GM12891 (cell line): ENCODE measurements at places on chromosomes 5 and 9.

GRCh38 chr9:71609448-71609830 lies 158.9 kb downstream of the CEMIP2 start:
- no peak for DNase-seq

DNA sequence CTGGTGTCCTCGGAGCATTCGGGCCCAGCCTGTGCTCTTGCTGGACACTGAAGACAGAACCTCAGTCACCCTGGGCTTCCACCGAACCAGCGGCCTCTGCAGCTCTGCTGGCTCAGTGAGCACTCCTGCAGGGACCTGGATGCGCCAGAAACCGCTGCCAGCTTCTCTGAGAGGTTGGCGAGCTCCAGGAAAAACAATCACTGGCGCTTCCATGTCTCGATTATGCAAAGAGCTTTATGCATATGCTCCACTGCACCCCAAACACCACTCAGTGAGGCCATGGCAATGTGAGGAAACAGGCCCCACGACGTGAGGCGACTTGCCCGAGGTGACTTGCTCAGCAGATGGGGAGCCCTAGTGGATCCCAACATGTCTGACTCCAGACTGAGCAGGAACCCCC lies 11.0 kb downstream of the PRDM12 start:
- no peak for DNase-seq

DNA sequence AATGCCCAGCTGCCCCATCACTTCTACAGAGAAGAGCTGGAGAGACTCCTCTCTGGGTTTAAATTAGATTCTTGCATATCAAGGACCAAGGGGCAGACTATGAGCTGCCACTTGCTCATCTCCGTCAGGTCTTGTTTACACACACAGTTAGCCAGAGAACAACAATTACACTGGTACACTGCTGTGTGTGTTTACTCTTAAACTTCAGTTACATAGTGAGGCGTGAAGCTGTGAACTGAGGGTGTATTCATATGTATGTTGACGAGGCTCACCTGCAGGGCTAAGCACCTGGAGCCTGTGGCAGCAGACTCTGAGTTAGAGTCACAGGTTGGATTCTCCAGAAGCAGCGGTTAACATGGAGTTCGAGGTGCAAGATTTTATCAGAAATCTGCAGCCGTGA lies 155.4 kb upstream of the ANKH start:
- no peak for DNase-seq

- DNase-seq, result no peak
Measured at GRCh38 chr5:41707853-41708603, 162.2 kb downstream of the OXCT1 start.

DNA sequence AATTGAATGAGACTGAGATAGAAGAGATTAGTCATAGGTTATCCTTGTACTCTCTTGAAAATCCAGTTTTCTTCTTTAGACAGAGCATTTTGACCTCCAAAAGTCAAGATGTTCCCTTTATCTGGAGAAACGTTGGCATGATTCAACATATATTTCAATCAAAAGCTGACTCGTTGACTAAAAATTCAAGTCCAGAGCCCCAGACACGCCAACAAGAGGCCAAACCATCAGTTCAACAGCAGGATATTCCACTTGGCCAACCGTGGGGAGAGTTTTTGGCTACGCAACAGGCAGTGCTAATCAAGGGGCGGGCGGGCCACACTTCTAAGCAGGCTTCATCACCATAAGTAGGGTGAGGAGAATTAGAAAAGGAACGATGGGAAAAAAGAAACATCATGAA lies 119.1 kb downstream of the SLIT3 start:
- DNase-seq, result no peak

GRCh38 chr5:111505096-111505495 lies 7.2 kb downstream of the STARD4 start:
- no peak for DNase-seq

- DNase-seq, result no peak
Measured at GRCh38 chr5:81189875-81190498, 43.1 kb upstream of the CKMT2 start.

DNA sequence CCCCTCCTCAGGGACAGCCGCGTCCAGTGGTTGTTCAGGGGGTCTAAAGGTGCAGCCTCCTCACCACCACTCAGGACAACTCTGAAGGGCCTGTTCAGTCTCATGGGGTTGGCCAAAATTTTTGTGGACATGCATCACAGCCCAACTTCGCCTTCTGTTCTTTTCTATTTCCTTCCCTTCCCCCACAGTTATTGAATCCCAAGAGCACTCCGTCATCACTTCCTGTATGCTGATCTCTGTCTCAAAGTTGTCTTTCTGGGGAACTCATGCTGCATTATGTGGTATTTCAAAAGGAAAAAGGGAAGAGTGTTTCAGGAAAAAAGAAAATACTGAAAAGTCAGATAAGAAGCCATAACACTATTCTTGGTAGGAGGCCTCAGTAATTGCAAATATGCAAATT lies 355.4 kb downstream of the CAAP1 start:
- DNase-seq, result no peak

DNA sequence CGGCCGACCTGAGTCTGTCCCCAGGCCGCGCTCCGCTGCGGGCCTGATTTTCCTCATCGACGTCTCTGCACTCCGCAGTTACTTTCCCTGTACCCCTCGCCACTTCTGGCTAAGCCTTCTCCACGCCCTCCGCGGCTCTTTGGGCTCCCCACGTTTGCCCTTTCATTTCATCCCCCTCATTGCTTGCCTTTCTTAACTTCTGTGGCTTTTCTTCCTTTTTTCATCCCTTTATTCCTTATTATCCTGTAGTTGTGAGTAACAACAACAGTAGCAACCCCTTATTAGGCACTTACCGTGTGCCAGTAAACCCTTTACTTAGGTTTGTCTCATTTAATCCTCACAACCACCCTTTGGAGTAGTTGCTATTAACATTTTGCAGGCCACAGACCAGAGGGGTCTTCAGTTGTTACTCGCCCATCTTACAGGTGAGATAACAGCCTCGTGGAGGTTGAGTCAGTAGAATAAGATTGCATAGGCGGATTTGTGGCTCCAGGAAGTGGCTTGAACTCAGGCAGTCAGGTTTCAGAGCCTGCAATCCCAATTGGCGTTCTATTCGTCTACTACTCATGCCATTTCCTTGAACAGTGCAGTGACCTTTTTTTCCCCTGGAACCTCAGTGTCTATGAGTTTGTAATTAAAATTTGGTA lies 724 bp downstream of the TCERG1 start:
- no peak for DNase-seq

GRCh38 chr5:137075163-137075970 lies 423.8 kb downstream of the SPOCK1 start:
- DNase-seq, result peak; percentile 41
